CD4-positive, alpha-beta T cell treated with Interleukin-10 for 1 hour (primary cell): ENCODE measurements at places on chromosomes 1 and 21.

- DNase-seq, result no peak
These were observed 91.9 kb upstream of the COG2 start for GRCh38 chr1:230550428-230550827.

GRCh38 chr1:178098262-178098661 lies 4.4 kb downstream of the RASAL2 start:
- no peak for DNase-seq

DNA sequence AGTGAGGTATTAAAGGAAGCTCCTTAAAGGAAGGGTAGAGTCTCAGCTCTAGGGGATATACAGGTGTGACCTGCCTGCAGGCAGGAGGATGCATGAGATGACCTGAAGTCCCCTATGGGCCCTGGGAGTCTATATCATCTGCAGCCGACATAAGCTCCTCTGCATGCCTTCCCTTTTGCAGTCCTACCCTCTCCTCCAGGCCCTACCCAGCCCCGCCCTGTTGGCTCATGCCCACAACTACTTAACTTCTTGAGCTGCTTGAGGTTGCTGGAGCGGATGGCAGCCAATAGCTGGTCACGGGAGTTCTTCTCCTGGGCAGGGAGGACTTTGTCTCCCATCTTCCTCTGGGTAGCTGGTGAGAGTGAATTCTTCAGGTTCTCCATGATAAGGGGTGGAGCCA lies 10.3 kb downstream of the SHISA4 start:
- DNase-seq, result no peak

GRCh38 chr1:26012864-26013263 lies 8.7 kb upstream of the EXTL1 start:
- no peak for DNase-seq

GRCh38 chr1:41357451-41358101 lies 3.7 kb upstream of the FOXO6 start:
- DNase-seq, result no peak

DNA sequence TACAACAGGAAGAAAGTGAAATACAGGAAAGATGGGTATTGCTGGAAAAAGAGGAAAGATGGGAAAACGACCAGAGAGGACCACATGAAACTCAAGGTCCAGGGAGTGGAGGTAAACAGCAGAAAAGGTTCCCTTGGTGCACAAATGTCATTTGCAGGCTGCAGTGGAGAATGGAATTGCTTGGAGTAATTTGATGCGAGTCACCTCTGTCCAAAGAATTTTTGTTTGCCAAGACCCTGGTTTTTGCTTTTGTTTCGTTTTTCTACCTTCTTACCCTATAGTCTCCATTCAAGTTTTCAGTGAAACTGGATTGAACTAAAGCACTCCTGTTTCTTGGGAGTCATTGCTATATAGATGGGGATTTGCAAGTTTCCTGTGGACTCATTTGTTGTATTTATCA lies 464.3 kb downstream of the CAMTA1 start:
- no peak for DNase-seq

DNA sequence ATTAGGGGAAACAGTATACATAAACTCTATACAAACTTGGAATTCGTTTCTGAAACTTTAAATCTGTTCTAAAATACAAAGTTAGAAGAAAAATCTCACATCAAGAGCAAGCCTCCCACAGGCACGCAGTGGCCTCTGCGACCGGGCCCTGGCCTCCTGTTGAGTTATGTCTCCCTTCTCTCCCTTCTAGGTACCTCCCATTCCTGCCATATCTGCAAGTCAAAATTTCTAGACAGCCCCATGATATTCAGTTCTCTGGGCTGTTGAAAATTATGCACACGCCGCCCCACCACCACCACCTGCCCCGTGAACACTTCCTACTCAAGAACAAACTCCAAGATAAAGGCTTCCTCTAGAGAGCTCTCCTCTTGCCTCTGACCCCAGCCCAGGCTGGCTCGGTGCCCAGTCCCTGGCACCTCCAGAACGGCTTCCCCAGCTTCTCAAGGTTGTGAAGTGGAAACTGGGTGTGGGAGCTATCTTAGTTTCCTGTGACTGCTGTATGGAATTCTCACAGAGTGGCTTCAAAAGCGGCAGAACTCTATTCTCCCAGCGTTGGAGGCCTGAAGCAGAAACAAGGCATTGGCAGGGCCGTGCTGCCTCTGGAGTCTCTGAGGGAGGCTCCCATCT lies 37.7 kb upstream of the LRP8 start:
- no peak for DNase-seq

GRCh38 chr1:116405241-116406135 lies 32.4 kb downstream of the ATP1A1 start:
- DNase-seq, result no peak

DNA sequence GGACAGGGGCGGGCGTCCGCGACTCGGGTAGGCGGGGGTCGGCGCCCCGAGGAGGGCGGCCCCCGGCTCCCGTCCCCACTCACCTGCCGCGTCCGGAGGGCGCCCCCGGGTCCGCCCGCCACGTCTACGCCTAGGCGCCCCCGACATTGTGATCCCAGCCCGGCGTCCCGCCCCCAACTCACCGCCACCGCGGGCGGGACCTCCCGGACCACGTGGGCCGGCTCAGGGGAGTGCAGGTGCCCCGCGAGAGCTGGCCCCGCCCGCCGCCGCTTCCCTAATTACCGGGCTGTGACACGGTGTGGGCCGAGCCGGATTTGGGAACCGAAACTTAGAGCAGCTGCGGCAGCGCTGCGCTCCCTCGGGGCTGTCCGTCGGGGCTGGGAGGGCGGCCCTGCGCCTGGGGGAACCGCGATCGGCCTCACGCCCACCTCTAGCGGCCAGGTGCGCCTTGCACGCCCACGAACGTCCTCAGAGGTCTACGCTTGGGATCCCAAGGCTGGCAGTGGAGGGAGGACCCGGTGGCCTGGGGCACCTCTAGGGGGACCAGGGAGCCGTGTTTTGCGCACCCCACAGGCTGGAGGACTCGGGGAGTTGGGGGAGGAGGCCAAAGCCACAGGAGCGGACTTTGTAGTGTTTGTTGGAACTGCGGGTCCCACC lies 521 bp upstream of the NADK start:
- peak; percentile 87 for DNase-seq

DNA sequence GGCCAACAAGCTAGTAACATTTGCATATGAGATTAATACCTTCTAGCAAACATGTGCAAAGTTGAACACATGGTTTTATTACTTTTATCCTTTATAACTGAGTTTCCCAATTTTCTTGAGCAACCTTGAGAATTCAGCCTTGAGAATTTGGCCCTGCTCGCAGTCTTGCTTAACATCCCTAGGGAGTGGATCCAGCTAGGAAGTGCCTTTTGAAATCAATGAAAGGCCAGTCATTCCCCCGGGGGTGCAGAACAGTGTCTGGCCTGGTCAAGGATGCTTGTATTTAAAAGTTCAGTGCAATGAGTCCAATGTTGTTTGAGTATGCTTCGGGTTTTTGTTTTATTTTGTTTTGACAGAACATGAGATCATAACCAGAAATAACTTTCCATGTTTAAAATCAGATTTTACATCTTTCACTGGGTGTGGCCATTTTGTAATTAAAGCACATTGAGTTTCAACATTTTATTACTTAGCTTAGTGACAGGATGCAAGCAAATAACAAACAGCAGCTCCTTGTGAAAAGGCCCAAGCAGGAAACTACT lies 16.7 kb downstream of the PALMD start:
- no peak for DNase-seq

- no peak for DNase-seq
These were observed 8.3 kb downstream of the CNR2 start for GRCh38 chr1:23904748-23905357.

DNA sequence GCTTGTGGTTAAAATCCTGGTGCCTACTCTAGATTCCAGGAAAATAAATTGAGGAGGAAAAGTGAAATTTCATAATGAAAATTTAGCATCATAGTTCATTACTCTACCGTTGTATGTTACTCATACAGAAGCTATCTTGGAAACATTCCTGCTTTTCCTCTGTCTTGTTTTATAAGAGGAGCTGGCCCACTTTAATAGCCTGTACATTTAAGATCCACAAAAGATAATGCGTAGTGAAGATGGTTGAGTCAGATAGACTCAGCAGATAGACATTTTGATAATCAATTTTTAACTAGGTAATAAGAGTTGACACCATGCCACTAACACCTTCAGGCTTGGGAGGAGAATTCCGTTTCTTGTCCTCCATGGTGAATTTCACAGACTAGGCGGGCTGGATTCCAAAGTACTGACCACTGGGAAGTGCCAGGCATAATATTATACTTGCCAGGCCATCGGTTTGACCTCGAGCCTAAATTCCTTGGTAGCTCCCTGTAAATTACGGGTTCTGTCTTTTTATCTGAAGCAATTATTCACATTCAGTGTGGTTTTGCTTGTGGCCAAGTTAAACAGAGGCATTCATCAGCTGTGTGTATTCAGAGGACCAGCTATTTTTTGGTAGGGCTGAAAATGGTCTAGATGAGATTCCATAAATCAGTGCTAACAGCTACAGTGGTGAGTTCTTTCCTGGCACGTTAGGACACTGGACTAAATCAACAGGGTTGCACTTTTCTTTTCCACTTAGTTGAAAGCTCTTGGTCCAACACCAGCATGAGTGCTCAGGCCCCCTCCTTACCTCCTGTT lies 111.9 kb upstream of the KAZN start:
- no peak for DNase-seq

DNA sequence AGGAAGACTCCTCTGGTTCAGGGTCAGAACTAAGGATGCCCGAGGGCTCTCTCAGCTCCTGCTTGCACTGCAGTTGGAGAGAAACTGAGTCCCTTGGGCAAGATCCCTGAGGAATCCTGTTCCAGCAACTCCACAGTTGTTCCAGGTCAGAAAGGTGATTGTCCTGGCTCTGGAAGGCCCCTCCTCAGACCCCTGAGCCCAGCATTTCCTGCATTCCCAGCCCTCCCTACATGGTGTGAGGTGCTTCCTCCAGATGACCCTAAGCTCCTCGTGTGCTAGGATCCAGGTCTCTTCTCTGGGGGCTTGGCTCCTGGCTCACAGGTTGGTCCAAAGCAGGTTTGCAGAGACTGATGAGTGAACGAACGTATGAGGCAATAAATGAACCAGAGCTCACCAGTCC lies 11.5 kb downstream of the LDLRAD1 start:
- no peak for DNase-seq
